Stimulated activated naive CD8-positive, alpha-beta T cell treated with anti-CD3 and anti-CD28 coated beads, Interleukin-15, Interleukin-2, amounts not matched to agents 100 U/mL and 50 U/mL, for 24 hours (primary cell): ENCODE measurements at places on chromosomes 2 and 18.

DNA sequence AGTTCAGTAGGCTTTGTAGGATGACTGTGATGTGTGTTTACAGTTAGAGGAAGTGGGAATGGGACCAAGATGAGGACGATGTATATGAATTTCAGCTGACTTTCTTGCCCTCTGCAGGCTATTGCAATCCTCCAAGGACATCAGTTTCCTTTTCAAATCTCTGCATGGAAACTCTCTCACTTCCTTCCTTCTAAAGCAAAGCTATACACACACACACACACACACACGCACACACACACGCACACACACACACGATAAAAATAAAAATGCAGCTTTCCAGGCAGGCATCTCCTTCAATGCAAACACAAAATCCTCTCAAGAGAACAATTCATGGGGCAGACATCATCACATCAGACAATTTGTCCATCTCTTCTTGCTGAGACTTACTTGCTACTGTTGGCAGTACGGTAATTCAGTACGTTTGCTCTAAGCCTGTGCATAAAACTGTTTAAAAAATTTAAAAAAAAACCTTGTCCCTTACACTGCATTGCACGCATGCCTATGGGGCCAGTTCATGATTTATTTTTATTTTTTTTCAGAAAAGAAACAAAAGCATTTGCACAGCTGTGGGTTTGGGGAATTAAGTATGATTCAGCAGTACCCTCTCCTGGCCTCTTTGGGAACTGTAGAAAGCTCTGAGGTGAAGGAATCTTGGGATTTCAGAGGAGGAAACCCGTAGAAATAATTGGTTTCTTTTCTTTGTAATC, 27.1 kb upstream of the ICOS start:
- DNase-seq: no peak

GRCh38 chr2:71704131-71704561, 250.8 kb downstream of the DYSF start:
- DNase-seq: no peak

DNA sequence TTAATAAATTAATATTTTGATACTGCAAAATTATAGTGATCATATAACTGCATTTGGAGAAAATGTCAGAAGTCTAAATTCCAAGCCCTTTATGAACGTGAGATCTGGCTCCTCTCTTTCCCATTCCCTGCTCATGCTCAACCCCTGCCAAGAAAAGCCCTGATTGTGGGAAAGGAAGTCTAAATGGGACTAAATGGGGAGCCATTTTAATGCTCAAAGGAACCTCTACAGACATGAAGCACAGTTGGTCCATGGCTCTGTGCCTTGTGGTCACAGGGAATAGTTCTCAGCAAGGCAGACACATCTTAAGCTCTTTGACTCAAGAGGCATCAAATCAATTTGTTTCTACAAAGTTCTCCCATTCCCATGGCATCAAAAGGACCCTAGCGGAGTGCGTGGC, 29.3 kb upstream of the INSIG2 start:
- no peak for DNase-seq

- no peak for DNase-seq
Measured at GRCh38 chr2:26363323-26363722, 16.7 kb upstream of the ADGRF3 start.

- no peak for DNase-seq
Measured at GRCh38 chr2:23465936-23466335, 81.0 kb downstream of the KLHL29 start.

DNA sequence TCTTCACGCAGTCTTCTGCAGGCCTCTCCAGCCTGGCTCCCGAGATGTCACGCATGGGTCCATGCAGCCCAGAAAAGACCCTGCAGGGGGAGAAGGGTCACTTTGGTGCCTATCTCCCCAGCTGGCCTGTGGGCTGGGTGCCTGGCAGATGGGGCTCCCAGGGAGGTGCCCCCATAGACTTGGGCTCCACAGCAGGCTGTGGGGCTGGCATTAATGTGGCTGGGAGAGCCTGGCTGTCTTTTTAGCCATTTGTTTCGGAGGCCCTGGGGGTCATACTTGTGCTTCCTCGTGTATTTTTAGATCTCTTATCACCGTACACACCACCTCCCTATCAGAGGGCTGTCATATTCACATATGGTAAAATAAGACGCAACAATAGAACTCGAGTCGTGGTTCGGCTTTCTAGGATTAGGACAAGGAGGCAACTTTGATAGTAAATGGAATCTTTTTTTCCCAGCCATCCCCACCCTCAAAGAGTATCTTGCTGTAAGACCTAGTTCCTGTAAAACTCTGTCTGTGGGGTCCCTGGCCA, 74.5 kb downstream of the LRRFIP1 start:
- DNase-seq: no peak

- DNase-seq: no peak
Measured at GRCh38 chr2:130378898-130379214, 23.0 kb downstream of the PTPN18 start.

DNA sequence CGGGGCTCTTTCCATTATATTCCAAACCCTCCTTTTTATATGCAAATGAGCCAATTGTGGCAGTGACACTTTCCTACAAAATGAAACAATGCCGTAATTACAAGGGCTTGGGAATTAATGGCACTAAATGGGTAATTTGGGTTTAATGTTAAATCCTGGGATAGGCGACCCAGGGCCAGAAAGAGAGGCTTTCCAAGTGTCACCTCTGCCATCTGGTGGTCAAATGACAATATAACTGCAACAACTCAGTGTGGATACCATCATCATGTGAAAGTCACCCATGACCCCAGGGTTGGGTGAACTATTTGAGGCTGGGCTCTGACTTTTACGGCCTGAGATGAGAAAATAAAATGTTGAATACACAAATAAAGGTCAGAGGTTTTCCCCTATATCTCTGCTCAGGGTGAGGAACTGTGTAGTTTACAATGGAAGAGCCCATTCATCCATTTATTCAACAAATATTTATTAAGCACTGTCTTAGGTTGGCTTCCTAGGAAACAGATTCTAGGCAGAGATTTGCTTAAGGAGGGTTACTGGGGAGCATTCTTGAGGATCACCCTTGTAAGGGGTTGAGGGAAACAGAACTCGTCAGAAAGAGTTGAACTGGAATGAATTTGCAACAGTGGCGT, 13.6 kb upstream of the THADA start:
- DNase-seq: peak; percentile 25

- DNase-seq: no peak
Measured at GRCh38 chr2:138779781-138780445, at the start of gene NXPH2. Gene NXPH2, minus strand, starts transcription at chr2:138780390. Its CDS starts 149 bp downstream, at chr2:138780241.

DNA sequence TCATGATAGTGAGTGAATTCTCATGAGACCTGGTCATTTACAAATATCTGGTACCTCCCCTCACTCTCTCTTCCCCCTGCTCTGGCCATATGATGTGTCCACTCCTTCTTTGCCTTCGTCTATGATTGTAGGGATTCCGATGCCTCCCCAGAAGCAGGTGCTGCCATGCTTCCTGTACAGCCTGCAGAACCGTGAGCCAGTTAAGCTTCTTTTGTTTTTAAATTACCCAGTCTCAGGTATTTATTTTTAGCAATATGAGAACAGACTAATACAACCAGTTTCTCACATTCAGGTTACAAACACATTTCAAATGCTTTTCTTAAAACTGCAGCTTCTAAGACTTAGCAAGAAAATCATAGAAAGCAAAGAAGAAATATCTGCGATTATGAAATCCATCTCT, 321.2 kb upstream of the CDH7 start:
- no peak for DNase-seq

GRCh38 chr2:47650001-47650535, 132.9 kb upstream of the MSH6 start:
- DNase-seq: no peak

DNA sequence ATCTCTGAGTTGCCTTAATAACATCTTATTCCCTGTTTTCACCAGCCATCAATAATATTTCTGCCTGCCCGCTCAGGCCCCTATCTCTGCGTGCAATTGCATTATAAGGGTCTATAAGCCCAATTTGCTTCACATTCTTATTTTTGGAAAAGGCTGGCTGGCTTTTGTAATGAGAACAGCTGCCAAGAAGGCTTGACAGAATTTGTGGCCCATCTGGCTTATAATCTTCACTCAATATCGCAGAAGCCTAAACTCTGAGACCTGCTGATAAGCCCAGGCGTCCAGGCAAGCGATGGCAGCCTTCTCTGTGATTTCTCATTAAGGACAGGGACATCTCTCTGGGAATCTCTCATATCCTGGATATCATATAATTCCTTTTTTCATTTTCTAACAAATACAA, 1618.6 kb upstream of the CELF4 start:
- DNase-seq: no peak

DNA sequence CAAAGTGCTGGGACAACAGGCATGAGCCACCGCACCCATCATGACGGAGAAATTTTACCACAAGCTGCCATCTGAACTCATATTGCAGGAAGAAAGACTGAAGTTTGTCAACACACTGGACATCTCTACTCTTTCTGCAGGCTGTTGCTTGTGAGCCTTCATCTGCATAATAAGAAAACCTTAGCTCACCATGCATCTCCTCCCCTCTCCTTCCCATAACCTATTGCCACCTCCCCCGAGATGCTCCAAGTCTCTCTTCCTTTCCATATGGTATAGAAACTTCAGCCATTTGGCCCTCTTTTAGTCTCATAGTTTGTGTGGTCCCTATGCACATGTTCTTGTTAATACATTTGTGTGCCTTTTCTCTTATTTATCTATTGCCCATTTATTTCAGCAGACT, 19.1 kb upstream of the C2orf72 start:
- no peak for DNase-seq
